ENCODE measurements at places on chromosomes 3 and 15.

- no peak for DNase-seq
These were observed 71.3 kb upstream of the ETV5 start for GRCh38 chr3:186180151-186180550.

DNA sequence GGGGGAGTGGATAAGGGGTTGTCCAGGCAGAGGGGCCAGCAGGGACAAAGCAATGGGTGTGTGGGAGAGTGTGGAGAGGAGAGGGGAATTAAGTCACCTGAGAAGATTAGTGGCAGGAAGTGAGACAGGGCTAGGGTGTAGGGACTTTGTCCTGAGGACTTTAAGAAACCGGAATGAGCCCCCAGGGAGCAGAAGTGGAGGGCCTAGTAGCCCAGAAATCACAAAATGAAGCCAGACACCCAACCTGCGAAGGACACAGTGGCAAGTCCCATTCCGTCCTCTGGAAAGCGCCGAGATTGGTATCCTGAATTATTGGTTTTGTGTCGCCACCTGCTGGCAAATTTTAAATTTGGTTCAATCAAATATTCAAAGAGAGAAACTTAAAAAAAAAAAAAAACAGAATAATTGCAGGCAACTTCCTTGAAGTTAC, 78.0 kb upstream of the SLC25A36 start:
- no peak for DNase-seq

DNA sequence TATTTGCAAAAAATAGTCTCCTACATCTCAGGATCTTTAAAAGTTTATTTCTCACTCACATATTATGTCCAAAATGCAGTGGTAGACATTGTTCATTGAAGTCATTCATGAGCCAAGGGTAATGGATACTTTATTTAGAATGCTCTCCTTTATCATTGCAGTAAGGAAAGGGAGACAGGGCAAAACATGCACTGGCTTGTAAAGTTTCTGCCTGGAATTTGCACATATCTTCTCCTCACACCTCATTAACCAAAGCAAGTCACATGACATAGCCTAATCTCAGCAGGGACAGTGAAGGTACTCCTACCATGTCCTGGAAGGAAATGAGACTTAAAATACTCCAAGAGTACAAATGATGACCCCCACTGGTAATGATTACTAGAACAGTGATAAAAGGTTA, 333.7 kb upstream of the EPHA3 start:
- DNase-seq: no peak

DNA sequence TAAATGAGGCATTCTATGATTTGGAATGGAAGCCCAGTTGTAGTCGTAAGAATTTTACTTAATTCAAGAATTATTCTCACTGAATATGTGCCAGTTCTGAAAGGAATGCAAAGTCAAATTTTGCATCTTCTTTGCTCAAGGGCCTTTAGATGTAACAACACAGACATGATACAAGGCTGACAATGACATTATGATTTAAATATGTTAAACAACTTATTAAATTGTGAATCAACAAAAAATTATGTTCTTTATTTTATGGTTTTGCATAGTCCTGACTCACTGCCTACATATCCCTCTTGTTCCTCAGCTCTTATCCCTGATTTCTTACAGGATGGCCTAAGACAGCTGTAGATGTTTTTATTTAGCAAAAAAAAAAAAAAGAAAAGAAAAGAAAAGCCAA, 170.9 kb upstream of the NR2E3 start:
- DNase-seq: no peak

DNA sequence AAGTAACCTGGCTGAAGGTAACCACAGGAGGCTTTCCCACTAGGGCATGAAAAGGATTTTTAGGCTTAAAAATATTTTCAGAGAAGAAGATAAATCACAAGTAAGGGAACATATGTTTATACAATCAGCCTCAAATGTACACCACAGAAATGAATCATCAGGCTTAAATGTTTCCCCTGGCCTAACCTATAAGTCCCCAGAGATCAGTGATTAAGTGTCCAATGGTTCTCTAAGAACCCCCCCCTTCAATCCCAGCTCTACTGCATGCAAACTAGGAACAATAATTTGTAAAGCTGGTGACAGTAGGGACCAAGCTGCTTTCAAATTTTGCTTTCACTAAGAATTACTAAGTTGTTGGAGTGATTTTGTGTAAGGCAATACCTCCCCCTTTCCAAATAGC, 431.6 kb upstream of the LMCD1 start:
- no peak for DNase-seq

- no peak for DNase-seq
These were observed 54.2 kb downstream of the B3GALNT1 start for GRCh38 chr3:161050935-161051334.

DNA sequence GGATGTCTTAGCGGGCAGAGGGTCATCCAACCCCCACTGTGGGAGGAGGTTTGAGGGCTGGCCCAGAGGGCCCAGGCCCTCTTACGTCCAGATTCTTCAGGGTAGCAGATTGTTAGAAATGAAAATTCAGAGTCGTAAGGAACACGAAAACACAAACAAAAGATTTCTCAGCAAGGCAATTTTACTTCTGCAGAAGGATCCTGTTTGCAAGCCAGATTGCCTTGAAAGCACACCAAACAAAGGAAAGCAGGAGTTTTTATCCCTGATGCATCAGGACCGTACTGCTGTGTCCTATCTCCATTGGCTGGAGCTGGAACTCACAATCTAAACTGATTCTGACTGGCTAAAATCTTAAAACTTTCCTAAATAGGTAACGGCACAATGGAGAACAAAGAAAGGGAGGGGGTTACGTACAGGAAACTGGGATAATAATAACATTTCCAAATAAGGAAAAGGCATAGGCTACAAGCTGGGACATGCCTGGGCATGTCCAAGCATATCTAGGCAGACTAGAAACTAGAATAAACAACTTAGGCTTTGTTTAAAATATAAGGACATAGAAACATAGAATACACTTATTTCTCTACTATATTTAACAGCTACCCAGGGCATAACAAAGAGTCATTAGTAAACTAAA, 97.3 kb upstream of the C2CD4B start:
- DNase-seq: no peak

- no peak for DNase-seq
These were observed at the start of gene LAMB2 for GRCh38 chr3:49132437-49133225. TSS of gene LAMB2 (minus strand) at chr3:49133050. CDS start at chr3:49132867, 183 bp downstream.

GRCh38 chr15:52054381-52054780, 35.4 kb downstream of the MAPK6 start:
- no peak for DNase-seq

DNA sequence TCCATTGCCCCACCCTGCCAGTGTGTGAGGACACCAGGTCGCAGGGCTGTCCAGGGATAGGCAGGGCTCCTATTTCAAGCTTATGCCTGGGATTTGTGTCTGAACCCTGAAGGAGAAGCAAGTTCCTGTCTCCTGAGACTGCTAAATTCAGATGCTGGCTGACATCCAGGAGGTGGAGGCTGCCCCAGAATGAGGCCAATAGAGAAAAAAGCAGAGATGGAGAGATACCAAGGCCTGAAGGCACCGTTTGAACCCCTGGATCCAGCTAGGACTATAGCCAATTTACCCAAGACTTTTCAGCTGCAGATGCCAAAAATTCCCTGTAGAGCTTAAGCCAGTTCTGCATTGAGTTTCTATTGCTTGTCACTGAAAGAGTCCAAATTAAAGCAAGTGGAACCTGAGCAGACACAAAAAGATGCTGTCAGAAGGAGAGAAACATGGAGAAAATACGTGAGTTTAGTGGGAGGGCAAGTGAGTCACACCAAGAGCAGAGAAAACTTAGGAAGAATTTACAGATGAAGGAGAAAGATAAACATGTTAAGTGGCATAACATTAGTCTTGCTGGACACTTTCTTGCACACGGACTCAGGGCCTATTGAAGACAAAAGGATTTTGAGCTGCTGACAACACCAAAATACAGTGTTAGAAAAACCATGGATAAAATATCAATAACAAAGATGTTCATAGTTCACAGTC, 148.6 kb downstream of the CNTN3 start:
- no peak for DNase-seq

- no peak for DNase-seq
These were observed 34.6 kb upstream of the THSD4 start for GRCh38 chr15:71080705-71081104.

- no peak for DNase-seq
These were observed 4.5 kb downstream of the FAM131A start for GRCh38 chr3:184341925-184342324.

- DNase-seq: no peak
These were observed 255.9 kb downstream of the DOCK3 start for GRCh38 chr3:50930371-50931208.

GRCh38 chr3:191139736-191140135, 59.3 kb upstream of the OSTN start:
- no peak for DNase-seq

DNA sequence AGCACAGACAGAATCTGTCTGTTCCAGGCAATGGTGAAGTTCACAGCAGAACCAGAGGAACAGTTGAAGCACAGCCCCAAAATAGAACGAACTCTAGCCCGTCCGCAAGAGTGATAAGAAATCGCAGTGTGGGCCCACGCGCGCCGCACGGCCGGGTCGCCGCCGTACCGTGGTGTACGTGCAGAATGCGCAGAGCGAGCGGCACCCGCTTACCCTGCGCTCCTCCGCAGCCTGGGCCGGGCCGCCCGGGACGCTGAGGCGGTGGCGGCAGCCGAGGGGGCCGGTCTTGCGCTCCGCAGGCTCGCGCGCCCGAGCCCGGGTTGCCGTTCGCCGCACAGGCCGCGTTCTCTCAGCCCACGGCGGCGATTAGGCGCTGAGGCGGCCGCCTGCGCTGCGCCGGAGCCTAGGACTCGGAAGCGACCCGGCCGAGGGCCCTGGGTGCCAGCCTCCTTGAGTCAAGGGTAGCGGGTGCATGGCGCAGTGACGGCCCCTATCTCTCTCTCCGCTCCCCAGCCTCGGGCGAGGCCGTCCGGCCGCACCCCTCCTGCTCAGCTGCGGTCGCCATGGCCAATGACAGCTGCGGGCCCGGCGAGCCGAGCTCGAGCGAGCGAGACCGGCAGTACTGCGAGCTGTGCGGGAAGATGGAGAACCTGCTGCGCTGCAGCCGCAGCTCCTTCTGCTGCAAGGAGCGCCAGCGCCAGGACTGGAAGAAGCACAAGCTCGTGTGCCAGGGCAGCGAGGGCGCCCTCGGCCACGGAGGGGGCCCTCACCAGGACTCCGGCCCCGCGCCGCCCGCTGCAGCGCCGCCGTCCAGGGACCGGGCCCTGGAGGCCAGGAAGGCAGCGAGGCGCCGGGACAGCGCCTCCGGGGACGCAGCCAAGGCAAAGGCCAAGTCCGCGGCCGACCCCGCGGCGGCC, 20.5 kb downstream of the WDR73 start:
- DNase-seq: peak; percentile 59

DNA sequence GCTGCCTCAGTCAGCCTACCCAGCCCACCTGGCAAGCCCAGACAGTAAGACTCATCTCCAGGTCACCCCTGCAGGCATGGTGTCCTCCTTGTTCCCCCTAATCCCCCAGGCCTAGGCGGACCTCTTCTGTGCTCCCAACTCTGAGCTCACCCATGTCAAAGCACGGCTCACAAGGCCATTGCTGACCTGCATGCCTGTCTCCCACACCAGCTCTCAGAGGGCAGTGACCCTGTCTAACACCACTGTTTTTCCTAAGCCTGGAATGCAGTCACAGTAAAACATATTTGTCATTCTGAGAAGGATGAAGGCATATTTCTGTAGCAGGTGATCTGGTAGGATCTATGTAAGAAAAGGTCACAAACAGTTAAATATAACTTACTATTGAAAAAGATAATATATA, 110.3 kb upstream of the HACD2 start:
- DNase-seq: no peak

DNA sequence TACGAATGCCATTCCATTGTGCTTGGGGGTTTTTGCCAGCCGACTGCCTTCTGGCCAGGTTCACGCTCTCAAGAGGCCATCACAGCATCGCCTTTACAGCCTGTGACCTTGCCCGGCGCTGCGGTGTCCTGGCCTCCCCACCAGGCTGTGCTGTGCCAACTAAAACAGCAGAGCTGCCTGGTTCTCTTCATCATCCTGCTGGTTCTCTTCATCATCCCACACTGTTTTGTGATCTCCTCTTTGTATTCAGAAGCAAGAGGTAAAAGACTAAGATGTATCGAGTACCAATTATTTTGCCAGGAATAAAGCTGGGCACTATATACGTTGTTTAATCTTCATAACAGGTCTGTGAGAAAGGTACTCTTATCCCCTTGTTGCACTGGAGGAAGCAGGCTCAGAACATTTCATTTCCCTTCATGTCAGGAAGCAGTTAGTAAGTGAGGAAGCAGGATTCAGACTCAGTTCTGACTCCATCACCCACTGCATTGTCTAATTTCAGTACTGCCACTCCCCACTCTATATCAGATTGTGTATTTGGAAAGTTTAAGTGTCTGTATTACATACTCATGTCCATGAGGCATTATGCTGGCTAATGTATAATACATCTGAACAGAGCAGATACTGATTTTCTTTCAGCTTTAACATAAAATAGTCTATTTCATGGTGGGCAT, 92.7 kb downstream of the LRRC28 start:
- DNase-seq: peak; percentile 9

GRCh38 chr15:74278207-74278606, 42.1 kb downstream of the CCDC33 start:
- no peak for DNase-seq

DNA sequence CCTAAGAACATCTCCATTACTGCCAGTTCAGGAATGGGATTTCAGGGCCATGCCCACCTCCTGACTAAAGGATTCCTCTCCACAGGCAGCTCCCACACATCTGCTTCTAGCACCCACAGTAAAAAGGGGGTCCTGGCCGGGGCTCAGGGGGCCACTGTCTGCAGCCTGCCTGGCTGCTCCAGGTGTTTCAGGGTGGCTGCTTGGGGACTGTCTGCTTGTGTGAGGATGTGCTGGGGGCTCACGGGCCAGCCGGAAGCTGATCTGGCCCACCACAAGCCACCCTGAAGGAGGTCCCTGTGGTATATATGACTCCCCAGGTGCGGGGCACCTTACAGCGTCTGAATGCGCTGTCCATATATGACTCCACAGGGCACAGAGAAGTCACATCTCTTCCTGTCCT, 135.4 kb downstream of the NSMCE3 start:
- no peak for DNase-seq

GRCh38 chr15:20386198-20386597, 155.4 kb downstream of the GOLGA6L6 start:
- DNase-seq: no peak

- no peak for DNase-seq
These were observed 220.0 kb downstream of the ADAMTSL3 start for GRCh38 chr15:83873966-83874365.

DNA sequence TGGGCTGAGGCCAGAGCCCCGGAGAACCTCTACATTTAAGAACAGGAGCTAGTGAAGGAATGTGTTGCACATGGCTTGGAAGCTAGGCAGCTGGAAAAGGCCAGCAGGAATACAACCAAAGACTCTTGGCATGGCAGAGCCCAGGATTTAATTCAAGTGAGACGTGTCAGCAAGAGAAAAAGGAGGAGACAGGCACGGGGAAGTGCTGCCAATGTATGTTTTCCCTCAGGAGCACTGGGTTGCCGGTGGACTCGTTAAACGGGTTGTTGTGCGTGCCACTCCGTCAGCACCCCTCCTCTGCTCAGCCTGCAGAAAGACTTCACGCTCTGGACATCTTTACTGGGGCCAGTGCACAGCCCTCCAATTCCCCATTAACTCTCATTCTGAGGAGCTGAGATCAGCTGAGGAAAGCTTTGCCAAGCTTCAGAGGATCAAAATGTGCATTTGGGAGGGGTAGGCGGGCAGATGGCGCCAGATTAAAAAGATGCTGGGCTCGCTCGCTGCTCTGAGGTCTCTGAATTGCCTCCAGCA, 103.7 kb downstream of the PDZRN3 start:
- no peak for DNase-seq

GRCh38 chr15:64060716-64061115, 14.4 kb upstream of the DAPK2 start:
- DNase-seq: no peak

- DNase-seq: no peak
These were observed 535.1 kb downstream of the SOX2 start for GRCh38 chr3:182246870-182247269.

- no peak for DNase-seq
These were observed 43.1 kb downstream of the COL8A1 start for GRCh38 chr3:99681512-99681911.

All from activated effector memory CD4-positive, alpha-beta T cell treated with Interleukin-2 at 50 U/mL for 16 hours (primary cell).